Activated naive CD4-positive, alpha-beta T cell treated with anti-CD3 and anti-CD28 coated beads, Interleukin-2, amount 50 U/mL, for 16 hours (primary cell): ENCODE measurements at places on chromosomes 16 and 17.

DNA sequence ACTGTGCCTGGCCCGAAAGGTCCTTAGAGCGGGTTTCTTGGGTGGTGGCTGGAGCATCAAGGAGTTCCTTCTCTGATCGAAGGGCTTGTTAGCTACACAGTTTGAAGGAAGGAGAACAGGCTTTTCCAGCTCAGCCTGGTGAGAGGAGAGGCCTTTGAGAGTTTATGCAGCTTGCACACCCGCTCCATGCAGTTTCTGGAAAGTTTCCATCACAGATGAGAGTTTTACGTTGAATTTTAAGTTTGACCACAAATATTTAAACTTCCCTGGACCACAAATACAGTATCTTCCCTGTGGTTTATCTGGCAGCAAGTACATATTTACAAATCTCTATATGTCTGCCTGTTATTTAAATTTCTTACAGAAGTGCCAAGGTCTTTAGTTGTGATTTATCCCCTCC, 56.8 kb downstream of the HIC1 start:
- DNase-seq = no peak

DNA sequence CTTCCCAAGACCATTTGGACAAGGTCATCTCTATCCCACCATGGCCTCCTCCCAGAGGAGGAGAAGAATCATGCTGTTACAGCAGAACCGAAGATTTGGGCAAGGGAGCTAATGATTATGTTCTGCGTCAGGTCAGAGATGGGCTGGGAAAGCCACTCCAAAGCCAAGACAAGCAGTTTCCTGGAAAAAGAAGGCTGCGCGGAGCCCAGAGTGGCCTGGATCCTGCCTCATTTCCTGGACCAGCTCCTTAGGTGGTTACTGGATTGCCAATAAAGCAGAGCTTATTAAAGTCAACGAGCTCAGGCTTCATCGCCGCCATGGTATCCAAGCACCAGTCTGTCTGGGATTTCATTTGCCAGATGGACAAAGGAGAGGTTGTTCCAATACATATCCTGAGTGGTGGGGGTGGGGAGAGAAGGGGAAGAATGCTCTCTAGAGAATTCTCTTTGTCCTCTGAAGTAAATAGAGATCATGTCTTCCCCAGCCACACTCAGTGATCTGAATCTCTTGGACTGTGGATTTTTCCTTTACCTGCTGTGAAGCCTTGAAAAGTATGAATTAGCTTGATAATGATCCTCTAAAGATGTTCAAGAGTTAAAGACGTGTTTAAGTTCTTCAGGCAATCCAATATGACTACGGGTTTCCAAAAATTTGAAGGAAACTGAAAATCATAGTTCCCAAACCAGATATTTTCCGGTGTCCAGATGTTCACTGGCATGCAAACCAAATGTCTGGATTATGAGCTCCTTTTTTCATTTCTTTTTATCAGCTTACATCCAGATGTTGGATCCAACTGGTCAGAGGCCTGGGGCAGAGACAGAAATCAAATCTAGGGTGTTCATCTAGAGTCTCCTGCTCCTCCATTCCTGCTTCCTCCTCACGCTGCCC, 17.7 kb downstream of the PRAC1 start:
- no peak for DNase-seq

DNA sequence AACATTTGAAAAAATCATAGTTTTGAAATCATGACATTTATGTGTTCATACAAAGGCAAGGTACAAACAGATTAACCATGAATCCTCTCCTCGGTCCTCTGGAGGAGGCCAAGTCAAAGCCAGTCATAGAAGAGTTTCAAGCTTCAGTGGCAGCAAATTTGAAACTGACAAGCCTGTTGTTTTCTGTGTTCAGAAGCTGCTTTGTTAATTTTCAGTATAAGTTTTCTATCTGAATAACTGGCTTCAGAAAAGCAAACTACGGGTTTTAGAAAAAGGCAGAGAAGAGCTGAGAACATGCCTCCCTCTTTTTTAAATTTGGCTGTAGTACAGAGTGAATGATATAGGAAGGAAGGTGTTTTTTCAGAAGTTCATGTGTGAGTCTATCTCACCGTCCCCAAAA, 79.6 kb upstream of the CLEC18B start:
- DNase-seq = no peak

DNA sequence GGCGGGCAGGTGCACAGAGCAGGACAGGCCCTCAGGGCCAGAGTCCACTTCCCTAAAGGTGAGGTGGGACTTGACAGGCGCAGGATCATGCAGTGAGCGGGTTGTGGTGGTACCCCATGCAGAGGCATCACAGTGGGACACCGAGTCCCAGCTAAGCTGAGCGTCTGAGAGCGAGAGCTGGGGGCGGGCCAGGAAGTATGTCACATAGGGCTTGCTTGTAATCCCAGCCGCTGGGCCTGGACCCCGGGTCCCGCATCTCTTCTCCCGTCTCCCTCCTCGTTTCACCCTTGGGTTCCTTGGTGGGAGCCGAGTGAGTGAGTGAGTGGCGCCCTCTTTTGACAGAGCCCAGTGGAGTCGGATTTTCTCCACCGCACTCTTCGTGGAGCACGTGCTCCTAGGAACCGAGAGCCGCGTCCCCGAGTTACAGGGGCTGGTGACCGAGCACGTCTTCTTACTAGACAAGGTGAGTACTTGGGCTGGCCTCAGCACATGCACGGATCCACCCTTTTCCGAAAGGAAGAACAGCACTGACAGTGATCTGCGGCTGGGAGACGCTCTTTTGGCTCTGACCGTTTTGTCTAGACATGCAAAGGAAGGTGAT, 50.8 kb upstream of the ENDOV start:
- DNase-seq = peak; percentile 26

GRCh38 chr17:4189280-4189679, 46.3 kb downstream of the CYB5D2 start:
- no peak for DNase-seq

- no peak for DNase-seq
Observed at GRCh38 chr17:10067446-10068143, 130.8 kb downstream of the GAS7 start.

- DNase-seq = no peak
Observed at GRCh38 chr16:3413730-3414379, 12.8 kb downstream of the ZNF174 start.

DNA sequence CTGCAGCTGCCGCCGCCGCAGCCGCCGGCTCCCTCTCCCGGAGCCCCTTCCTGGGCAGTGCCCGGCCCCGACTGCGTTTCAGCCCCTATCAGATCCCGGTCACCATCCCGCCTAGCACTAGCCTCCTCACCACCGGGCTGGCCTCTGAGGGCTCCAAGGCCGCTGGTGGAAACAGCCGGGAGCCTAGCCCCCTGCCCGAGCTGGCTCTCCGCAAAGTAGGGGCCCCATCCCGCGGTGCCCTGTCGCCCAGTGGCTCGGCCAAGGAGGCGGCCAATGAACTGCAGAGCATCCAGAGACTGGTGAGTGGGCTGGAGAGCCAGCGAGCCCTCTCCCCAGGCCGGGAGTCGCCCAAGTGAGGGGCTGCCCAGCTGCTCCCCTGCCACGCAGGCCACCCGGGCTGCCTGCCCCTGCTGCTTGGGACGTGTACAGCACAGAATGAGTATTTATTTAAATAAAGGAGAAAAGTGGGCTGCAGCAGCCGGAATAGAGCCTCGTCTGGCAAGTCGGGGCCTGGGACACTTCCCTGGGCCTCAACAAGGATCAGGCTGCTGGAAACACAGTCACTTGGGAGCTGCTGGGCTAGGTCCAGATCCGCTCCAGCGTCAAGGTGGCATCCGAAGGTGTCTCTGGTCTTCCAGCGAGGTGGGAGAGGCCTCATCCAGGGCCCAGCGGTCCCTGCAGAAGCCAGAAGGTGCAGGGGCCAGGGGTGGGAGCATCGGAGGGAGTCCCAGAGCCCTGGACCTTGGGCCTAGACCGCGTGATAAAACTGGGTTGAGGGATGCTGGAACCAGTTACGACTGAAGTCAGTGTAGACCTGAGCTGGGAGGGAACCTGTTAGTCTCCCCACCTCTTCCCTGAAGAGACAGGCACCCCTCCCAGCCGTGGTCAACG, 8.8 kb downstream of the TBX2 start:
- DNase-seq = no peak

- DNase-seq = no peak
Observed at GRCh38 chr17:12627177-12627629, 38.5 kb upstream of the MYOCD start.

GRCh38 chr17:10136258-10136981, 62.0 kb downstream of the GAS7 start:
- no peak for DNase-seq

GRCh38 chr16:57722210-57722499, 13.4 kb upstream of the KATNB1 start:
- no peak for DNase-seq

- no peak for DNase-seq
Observed at GRCh38 chr17:6539871-6540270, 16.5 kb downstream of the PITPNM3 start.

GRCh38 chr17:4953451-4953961, 2.6 kb downstream of the ENO3 start:
- DNase-seq = no peak

GRCh38 chr16:85603203-85603755, 9.8 kb upstream of the GSE1 start:
- no peak for DNase-seq

DNA sequence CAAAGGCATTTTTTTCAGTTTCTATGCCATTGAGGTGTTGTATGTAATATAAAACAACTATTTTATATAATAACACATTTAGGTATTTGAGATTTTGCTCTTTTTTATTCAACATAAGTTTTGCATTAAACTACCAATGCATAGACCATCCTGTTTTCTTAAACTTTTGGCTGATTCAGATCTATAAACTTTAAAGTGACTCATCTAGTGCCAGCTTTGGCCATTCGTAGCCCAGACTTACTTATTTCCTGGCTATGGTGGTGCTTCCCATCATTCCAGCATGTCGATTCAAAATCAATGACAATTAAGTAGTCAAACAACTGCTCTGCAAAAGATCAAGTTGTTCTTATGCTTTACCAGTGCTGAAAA, 3.1 kb downstream of the ERI2 start:
- DNase-seq = no peak

DNA sequence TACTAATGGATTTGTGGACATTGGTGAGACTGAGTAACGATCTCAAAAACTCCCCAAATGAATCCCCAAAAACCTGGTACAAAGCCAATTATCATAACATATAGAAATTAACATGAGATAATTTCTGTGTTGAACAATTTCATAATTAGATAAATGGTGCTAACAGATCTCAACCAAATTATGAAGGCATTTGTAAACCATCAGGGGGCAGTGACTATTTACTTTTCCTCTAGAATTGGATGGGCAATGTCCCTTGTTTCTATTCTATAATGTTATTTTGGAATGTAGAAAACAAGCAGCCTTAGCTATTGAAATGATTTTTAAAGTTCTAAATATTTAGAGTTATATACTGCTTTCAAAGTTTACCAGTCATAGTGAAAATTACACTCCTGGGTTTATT, 57.8 kb downstream of the MYH10 start:
- no peak for DNase-seq

- no peak for DNase-seq
Observed at GRCh38 chr16:11395949-11396240, 50.6 kb downstream of the RMI2 start.

GRCh38 chr16:55701442-55702319, 45.9 kb downstream of the SLC6A2 start:
- peak; percentile 27 for DNase-seq

GRCh38 chr16:565419-566330, 1.1 kb upstream of the NHLRC4 start:
- DNase-seq = no peak

GRCh38 chr17:74390680-74391653, 23.7 kb downstream of the GPR142 start:
- DNase-seq = no peak

GRCh38 chr16:1982013-1982433, 754 bp upstream of the NOXO1 start:
- DNase-seq = no peak

DNA sequence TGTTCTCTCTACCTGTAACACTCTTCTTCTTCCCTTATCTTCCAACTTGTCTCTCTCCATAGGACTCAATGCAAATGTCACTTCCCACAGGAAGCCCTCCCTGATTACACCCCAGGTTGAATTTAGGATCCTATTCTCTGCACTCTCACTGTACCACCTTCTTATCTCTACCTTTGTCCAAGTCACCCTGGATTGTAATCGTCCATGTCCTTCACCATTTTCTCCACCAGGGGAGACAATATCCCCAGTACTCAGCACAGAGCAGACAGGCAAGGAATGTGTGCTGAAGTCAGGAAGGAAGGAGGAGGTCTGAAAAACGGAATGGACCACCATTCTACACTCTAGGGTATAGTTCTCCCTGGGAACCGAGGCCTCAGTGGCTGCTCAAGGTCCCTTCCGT, 14.2 kb downstream of the C16orf82 start:
- no peak for DNase-seq

DNA sequence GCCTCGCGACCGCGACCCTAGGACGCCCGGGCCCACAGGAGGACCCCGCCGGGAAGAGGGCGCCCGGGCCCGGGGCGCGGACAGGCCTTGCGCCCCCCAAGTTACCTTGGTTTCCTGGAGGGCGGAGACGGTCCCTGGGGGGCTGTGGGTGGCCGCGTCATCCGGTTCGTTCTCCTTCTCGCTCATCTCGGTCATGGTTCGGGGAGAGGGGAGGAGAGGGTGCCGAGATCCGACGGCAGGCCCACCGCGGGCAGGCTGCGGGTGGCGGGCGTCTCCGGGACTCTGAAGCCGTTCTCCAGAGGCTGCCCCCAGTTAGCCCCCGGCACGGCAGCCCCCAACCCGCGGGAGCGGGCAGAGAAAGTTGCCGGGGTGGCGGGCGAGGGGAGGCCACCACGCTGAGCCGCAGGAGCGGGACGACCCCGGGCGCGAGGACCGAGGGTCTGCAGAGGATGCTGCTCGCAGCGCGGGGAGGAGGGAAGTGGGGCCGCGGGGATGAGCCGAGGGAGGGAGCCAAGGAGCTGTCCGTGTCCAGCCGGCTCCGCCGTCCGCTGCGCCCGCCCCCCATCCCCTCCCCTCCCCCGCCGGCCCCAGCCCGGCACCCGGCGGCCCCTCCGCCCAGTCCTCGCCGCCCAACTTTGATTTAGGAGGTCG, at the start of gene STAC2:
Gene STAC2 (minus strand): TSS at position 638 of the 651 bp plus-strand sequence. CDS start 443 bp downstream, at position 195.
- no peak for DNase-seq
